H9 (cell line): ENCODE measurements at places on chromosomes 11 and 22. TPM values are rescaled to one million over a fixed set of nuclear protein-coding genes. Genes with fewer than 3 reads are reported as not detected.

- H3K27ac ChIP-seq, result no peak overlapping the region
- H3K36me3 ChIP-seq, result peaks cover 17% of the 10 kb centered on the region
Observed at GRCh38 chr11:93498161-93498560, 45.0 kb downstream of the SMCO4 start.

ADORA2A gene
- 3.5 and 3.9 TPM in 2 replicates for total RNA-seq

TSPAN4 gene
- 63.9 and 64.6 TPM in 2 replicates for total RNA-seq

- H3K27me3 ChIP-seq, result no peaks in the 10 kb centered on the region
- no peak for DNase-seq
- no peaks in the 10 kb centered on the region for H3K4me1 ChIP-seq
- peaks cover 14% of the 10 kb centered on the region for H3K36me3 ChIP-seq
Observed at GRCh38 chr11:120332822-120333716, 3.1 kb upstream of the ARHGEF12 start.

ALKBH8 gene
- total RNA-seq, result 12.7 and 15.7 TPM in 2 replicates
